ENCODE measurements at places on chromosomes 7 and 10. TPM values are rescaled to one million over a fixed set of nuclear protein-coding genes. Genes with fewer than 3 reads are reported as not detected.

- no peaks in the 10 kb centered on the region for H3K36me3 ChIP-seq
- H3K4me3 ChIP-seq: no peak overlapping the region
- no peak overlapping the region for H3K27ac ChIP-seq
- no peaks in the 10 kb centered on the region for H3K4me1 ChIP-seq
Observed at GRCh38 chr10:104937567-104937966, 296.5 kb downstream of the SORCS3 start.

The GNGT1 gene
- not detected for total RNA-seq

The CTAGE8 gene
- not detected for total RNA-seq

DNA sequence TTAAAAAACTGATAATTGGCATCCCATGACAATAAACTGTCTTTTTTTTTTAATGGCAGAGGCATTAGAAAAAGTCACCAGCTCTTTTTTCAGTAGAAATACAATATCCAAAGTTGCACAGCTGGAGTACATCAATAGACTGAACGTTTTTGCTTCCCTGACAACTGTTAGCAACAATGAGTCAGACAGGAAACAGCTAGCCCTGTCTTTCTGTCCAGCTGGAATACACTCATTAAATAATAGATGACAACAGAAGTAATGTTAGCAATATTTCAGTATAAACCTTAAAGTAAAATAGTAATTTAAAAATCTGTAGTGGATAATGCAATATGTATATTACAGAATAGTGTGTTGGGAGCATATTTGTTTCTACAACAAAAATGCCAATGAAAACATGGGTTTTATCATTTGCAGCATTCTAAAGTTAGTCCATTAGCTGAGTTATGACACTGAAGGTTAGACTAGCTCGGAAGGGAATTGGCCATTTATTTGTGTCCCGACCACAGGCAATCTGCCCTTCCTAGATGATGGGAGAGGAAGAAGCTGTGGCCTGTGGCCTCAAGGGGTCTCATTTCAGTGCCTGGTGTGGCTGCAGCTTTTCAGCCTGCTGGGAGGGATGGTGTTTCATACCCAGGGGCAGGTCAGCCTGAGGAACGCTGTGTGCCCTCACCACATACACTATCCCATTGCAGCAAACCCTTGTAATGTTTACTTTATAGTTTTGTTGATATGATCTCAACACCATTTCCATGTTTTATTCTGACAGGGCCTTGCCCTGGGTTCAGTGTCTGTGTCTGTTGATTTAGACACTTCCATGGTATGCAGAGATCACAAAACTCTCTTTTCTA lies 173.3 kb downstream of the SLC16A9 start:
- no peaks in the 10 kb centered on the region for H3K27me3 ChIP-seq
- no peak for DNase-seq
- H3K27ac ChIP-seq: peak overlapping the region; percentile 80
- no peak overlapping the region for H3K4me3 ChIP-seq
- no peaks in the 10 kb centered on the region for H3K4me1 ChIP-seq
- H3K36me3 ChIP-seq: no peaks in the 10 kb centered on the region

GRCh38 chr7:44324481-44325200 lies 753 bp downstream of the CAMK2B start:
- peaks cover 8% of the 10 kb centered on the region for H3K4me1 ChIP-seq
- H3K36me3 ChIP-seq: no peaks in the 10 kb centered on the region
- H3K4me3 ChIP-seq: peak overlapping the region; percentile 23
- no peak overlapping the region for H3K27ac ChIP-seq
- peaks cover 68% of the 10 kb centered on the region for H3K27me3 ChIP-seq

- H3K4me3 ChIP-seq: no peak overlapping the region
- peak; percentile 59 for DNase-seq
- H3K27me3 ChIP-seq: no peaks in the 10 kb centered on the region
- H3K27ac ChIP-seq: peak overlapping the region; percentile 70
- H3K4me1 ChIP-seq: peaks cover 9% of the 10 kb centered on the region
Observed at GRCh38 chr7:142908921-142909890, 23.7 kb upstream of the TRPV6 start.

DNA sequence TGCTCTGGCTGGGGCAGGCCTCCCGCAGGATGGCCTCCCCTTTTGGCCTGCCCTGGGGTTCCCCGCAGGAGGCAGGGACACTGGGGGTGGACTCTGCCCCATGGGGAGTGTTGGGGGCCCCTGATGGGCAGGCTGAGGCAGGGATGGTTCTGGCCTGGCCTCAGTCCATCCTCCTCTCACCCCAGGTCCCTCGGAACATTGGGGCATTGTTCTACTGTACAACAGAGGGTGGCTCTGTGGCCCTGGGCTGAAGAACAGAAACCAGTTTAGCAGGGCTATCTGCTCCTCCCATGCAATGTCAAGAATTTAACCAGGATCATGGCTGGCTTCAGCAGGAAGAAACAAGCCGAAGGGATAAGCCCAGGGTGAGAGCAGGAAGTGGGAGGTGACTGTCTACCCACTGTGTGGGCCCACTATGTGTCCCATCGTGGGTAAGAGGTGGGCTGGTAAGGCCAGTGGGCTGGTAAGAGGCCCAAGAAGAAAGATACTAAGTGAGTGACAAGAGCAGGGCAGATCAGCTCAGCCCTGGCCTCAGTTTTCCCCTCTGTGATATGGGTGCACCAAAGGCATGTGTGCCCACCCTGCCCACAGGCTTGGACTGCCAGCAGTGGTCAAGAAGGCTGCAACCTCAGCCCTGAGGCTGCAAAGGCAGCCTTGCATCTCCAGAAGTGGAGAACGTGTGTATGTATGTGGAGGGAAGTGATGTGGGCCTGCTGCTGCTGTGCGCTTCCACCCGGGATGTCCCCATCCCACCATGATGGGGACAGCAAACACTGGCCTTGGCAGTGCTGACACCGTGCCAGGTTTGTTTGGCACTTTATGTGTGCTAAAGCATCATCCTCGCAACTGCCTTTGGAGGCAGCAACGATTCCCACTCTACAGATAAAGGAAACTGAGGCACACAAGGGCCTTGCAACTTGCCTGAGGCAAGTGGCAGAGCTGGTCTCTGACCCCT lies 138.9 kb downstream of the SH3PXD2A start:
- H3K27ac ChIP-seq: peak overlapping the region; percentile 18
- H3K36me3 ChIP-seq: no peaks in the 10 kb centered on the region
- peaks cover 39% of the 10 kb centered on the region for H3K4me1 ChIP-seq
- H3K27me3 ChIP-seq: no peaks in the 10 kb centered on the region
- H3K4me3 ChIP-seq: no peak overlapping the region
- DNase-seq: peak; percentile 91

The PI4K2A gene
- 9.1 TPM for total RNA-seq

DNA sequence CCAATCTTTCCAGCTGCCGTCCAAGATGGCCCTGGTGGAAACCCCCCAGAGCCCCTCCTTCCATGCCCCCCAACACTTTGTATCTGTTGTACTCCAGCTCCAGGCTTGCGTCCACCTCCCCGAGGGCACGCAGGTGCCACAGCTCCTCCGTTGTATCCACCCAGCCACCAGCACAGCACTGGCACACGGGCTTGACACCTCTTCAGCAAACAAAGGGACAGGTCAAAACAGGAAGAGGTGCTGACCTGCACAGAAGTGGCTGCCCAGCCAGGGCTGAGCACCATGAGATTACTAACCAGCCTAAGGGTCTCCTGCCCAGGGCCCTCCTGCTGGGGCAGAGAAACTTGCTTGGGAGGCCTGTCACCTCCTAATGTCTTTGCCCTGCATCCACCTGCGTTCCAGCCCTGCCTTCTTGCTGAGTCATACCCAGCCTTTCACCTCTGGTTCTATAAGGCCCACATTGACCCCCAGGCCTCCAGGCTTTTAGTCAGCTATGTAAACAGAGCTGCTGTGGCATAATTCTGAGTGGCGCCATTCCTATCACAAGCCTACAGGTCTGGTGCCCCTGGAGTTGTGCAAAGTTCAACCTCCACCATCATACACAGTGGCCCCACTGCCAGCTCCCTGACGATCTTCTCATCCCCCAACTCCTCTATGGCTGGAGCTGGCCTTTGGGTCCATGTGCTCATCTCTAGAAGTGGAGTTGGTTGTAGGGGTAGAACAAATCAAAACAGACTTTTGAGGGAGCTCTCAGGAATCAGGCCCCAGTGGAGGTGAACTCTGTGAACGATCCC lies 20.9 kb downstream of the SLC29A3 start:
- DNase-seq: peak; percentile 70
- H3K36me3 ChIP-seq: peaks cover 41% of the 10 kb centered on the region
- no peaks in the 10 kb centered on the region for H3K27me3 ChIP-seq

The PPP1R17 gene
- not detected for total RNA-seq

The CTBP2 gene
- total RNA-seq: 118 TPM

The PCLO gene
- total RNA-seq: 8.1 TPM

DNA sequence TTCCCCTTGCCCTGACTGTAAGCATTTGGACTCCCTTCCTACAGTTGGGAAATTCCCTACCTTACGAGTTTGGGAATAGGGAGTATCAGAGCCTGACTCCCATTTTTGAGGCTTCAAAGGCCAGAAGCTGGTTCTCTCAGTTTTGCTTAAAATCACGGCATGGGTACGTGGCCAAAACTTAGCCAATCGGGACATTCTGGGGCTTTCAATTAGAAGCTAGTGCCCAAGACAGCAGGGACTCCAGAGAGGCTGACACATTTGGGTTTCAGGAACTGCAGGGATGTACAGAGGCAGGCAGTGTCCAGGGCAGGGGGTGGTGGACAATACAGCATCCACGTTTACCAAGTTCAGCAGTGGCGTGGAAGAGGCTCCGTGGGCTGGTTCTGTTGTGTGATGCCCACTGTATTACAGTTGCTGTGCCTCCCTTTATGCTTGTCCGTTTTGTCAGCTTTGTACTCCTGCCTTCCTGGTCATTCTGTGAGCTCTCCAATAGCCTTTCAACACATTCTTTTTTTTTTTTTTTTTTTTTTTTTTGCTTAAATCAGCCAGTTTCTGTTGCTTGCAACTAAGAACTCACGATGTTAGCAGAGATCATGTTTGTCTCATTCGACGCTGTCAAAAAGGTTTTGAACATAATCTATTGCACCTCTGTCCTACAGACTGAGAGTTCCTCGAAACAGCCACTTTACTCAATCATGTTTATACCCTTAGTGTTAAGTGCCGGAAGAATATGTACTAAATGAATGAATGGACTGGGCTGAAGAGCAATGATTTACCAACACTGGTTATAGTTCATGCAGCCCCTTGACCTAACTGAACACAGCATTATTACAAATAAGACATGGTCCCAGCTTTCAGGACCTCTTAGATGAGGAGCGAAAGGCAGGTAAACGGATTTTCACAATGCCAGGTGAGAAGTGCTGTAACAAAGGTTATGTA lies 1.1 kb downstream of the GGCT start:
- peak overlapping the region; percentile 85 for H3K27ac ChIP-seq
- H3K27me3 ChIP-seq: no peaks in the 10 kb centered on the region
- peak overlapping the region; percentile 87 for H3K4me3 ChIP-seq
- DNase-seq: no peak

DNA sequence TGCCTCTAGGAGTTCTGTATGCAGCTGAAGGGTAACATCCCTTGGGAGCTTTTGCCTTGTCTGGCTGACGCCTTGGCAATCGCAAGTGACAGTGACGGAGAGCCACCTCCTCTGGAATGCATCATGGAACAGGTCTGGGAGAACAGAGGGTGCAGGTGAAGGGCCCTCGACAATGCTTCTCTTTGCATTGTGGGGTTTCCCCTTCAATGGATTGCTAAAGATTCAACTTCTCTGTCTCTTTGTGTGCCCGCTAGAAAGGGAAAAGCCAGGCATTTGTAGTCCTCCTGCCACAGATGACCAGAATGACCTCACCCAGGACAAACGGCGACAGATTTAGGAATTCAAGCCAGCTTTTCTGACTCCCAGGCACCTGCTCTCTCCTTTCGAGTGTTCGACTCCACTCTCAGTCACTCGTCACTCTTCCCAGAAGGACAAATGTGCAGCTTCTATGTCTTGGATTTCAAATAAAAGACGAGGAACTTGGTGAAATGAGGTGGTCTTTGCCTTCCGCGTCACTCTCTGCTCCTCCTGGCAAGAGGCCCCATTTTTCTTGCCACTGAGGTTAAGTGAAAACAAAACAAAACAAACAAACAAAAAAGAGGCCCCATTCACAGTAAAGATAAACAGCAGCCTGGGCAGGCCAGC lies 26.1 kb downstream of the IL2RA start:
- no peaks in the 10 kb centered on the region for H3K36me3 ChIP-seq
- DNase-seq: no peak
- H3K4me3 ChIP-seq: no peak overlapping the region
- H3K4me1 ChIP-seq: no peaks in the 10 kb centered on the region
- H3K27ac ChIP-seq: no peak overlapping the region

The DNAH11 gene
- 0.45 TPM for total RNA-seq

GRCh38 chr7:50557099-50557498 lies 8.1 kb downstream of the DDC start:
- no peaks in the 10 kb centered on the region for H3K4me1 ChIP-seq
- H3K27me3 ChIP-seq: no peaks in the 10 kb centered on the region
- no peak overlapping the region for H3K27ac ChIP-seq
- DNase-seq: no peak
- H3K36me3 ChIP-seq: no peaks in the 10 kb centered on the region
- H3K4me3 ChIP-seq: no peak overlapping the region

The FANK1 gene
- 9.4 TPM for total RNA-seq

DNA sequence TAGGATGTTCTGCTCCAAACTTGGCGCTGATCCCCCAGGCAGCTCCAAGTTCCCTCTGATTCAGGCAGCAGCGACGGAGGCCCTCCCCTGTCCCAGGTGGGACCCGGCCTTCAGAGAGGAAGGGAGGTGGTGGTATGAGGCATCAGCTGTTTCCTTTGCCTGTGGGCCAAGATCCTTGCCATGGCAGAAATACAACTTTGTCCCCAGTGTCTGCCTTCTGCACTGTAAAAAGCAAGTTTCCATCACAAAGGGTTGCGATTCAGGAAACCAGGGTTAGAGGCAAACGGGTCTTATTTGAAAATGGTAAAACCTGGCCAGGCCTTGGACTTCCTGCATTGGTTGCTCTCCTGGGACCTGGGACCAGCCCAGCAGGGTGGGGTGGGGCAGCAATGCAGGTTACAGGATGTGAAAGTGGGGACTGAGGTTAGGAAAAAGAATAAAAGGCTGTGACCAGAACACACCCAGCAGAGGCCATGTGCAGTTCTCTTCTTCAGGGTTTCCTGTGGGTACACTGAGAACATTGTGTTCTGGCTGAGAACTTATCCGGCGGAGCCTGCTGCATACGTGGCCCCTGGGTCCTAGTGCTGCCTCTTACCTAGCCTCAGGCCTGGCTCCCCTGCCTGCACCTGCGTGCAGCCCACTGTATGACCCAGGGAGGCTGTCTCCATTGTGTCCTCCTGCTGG lies 25.1 kb upstream of the DDIT4 start:
- peak overlapping the region; percentile 17 for H3K4me3 ChIP-seq
- DNase-seq: peak; percentile 87
- H3K27ac ChIP-seq: peak overlapping the region; percentile 97
- peaks cover 100% of the 10 kb centered on the region for H3K4me1 ChIP-seq

Data from stomach (tissue), 19 donors.